ENCODE measurements at places on chromosomes 5 and 9. TPM values are rescaled to one million over a fixed set of nuclear protein-coding genes. Genes with fewer than 3 reads are reported as not detected.

Gene GRM6
- total RNA-seq: not detected

Gene PLPPR1
- total RNA-seq: not detected

Gene PLAC8L1
- 0.80 TPM for total RNA-seq

Gene LCN9
- total RNA-seq: not detected

Gene PCDHGA8
- total RNA-seq: 0.95 TPM

Gene HMCN2
- 0.24 TPM for total RNA-seq

Gene TMEM174
- total RNA-seq: not detected

Gene LCN12
- 0.35 TPM for total RNA-seq

- no peak for DNase-seq
Measured at GRCh38 chr9:72154468-72155285, 5.4 kb downstream of the GDA start.

- no peak for DNase-seq
Measured at GRCh38 chr5:75847561-75848021, 130.4 kb upstream of the POC5 start.

- no peak for DNase-seq
Measured at GRCh38 chr5:130289132-130290088, 385.1 kb downstream of the CHSY3 start.

- no peak for DNase-seq
Measured at GRCh38 chr5:150143350-150144245, 12.0 kb downstream of the PDGFRB start.

GRCh38 chr9:137631345-137632229 lies 12.8 kb downstream of the EHMT1 start:
- DNase-seq: no peak

- DNase-seq: no peak
Measured at GRCh38 chr9:137389428-137389746, 33.6 kb downstream of the EXD3 start.

DNA sequence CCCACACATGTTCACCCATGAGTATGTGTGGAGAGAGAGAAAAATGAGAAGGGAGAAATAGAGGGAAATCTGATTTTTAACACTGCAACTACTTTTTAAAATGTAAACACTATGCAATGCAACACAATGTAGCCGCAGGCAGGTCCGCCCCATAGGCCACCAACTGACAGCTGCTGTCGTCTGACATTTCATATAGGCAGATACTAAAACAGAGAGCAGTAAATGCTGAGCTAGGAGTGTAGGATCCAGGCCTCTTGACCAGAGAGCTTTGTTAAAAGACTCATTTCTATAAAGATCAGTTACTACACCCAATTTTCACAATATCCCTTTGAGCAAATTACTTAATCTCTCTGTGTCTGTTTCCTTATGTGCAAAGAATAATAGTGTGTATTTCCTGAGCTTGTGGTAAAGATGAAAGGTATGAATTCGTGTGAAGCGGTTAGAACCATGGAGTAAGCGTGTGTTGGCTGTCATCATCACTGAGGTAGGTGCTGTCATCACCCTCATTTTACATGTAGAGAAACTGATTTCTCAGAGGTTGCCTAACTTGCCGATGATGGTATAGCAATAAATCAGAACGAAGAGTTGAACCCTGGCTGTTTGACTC lies 55.2 kb upstream of the PDE8B start:
- DNase-seq: no peak

- no peak for DNase-seq
Measured at GRCh38 chr5:33981408-33982162, 2.9 kb downstream of the SLC45A2 start.

GRCh38 chr5:116536316-116537083 lies 38.1 kb downstream of the SEMA6A start:
- no peak for DNase-seq

DNA sequence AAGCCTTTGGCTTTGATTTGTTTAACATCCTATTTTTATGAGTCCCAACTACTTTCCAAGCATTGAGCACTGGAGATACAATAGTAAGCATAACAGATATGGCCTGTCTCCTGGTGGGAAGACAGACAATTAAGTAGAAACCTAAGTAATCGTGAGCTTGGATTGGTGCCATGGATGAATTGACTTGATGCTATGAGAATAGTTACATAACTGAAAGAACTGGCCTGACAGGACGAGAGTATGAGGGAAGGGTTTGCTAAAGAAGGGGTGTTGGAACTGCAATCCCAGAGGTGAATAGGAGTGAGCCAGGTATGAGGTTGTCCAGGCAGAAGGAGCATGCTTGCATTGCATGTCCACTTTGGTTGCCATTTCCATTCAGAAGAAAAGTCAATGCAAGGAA lies 52.4 kb downstream of the GPR21 start:
- DNase-seq: no peak

GRCh38 chr5:6601271-6601670 lies 31.6 kb downstream of the NSUN2 start:
- no peak for DNase-seq

GRCh38 chr5:33675958-33676464 lies 215.8 kb downstream of the ADAMTS12 start:
- DNase-seq: no peak

DNA sequence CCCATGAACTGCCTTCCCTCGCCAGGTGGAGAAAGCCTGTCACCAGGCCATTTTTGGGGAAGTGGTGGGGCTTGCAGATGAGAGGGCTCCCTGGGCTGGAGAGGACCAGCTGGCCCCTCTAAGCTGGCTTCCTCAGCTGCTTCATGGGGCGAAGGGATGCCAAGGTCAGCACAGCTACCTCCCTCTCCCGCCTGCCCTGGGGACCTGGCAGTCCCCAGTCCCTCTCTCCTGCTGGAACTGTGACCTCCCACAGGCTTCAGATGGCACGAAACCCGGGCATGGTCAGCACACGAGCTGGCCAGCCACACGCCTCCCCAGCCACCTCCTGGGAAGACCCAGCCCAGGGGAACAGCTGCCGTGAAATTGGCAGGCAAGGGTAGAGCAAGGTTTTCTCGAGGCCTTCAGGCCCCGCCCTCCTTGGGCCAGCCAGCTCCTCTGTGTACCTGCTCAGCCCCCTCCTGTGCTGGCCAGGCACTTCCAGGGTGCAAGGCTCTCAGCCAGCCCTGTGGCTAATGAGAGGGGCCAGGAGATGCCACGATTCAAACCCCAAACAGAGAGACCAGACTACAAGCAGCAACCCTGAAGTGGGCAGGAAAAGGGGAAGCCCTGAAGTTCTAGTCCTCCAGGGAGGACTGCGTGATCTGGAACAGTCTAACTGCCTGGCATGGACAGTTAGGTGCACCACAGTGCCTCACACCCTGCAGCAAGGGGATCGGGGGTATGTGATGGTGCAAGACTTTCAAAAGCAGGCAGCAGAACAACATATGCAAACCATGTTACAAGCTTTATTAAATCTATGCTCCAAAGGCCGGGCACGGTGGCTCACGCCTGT lies 12.9 kb downstream of the PLPP7 start:
- DNase-seq: no peak

- no peak for DNase-seq
Measured at GRCh38 chr5:176500511-176500910, 36.7 kb downstream of the RNF44 start.

DNA sequence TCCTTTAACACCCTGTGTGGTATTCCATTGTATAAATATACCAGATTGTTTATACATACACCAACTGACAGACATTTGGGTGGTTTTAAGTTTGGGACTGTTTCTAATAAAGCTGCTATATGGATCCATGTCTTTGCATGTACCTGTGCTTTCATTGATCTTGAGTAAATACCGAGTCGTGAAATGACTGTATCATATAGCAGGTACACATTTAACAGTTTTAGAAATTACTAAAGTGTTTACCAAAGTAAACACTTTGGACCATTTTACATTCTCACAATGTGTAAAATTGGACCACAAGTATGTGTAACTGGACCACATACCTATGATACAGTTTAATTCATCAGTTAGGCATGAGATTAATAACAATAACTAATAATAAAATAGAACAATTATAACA lies 175.2 kb downstream of the FBXL17 start:
- DNase-seq: no peak
